Activated naive CD4-positive, alpha-beta T cell treated with anti-CD3 and anti-CD28 coated beads, Interleukin-2, amount 10 ng/mL, durations not matched to agents 7 days and 5 days (primary cell): ENCODE measurements at places on chromosomes 16 and 17.

GRCh38 chr16:1941162-1942046, 1.6 kb downstream of the MSRB1 start:
- H3K36me3 ChIP-seq = peaks cover 2% of the 10 kb centered on the region
- peaks cover 30% of the 10 kb centered on the region for H3K4me1 ChIP-seq
- H3K4me3 ChIP-seq = peak overlapping the region; percentile 82
- H3K27ac ChIP-seq = peak overlapping the region; percentile 69
- no peak for DNase-seq

- H3K27me3 ChIP-seq = peaks cover 25% of the 10 kb centered on the region
- peak overlapping the region; percentile 73 for H3K27ac ChIP-seq
- peak; percentile 31 for DNase-seq
- H3K4me1 ChIP-seq = peaks cover 20% of the 10 kb centered on the region
These were observed 74.7 kb downstream of the BMERB1 start for GRCh38 chr16:15509051-15509592.

DNA sequence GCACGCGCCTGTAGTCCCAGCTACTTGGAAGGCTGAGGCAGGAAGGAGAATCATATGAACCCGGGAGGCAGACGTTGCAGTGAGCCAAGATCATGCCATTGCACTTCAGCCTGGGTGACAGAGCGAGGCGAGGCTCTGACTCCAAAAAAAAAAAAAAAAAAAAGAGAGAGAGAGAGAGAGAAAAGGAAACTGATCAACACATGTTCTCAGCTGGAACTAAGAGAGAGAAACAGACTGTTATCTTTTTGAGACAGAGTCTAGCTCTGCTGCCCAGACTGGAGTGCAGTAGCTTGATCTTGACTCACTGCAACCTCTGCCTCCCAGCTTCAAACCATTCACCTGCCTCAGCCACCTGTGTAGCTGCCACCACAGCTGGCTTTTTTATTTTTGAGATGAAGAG, 60.4 kb downstream of the STH start:
- H3K4me1 ChIP-seq = peaks cover 6% of the 10 kb centered on the region
- no peak overlapping the region for H3K27ac ChIP-seq

GRCh38 chr17:10499950-10500349, 18.4 kb downstream of the MYH1 start:
- no peak for DNase-seq
- no peaks in the 10 kb centered on the region for H3K27me3 ChIP-seq
- H3K4me3 ChIP-seq = no peak overlapping the region

GRCh38 chr17:67258821-67259468, 13.9 kb upstream of the HELZ start:
- H3K27ac ChIP-seq = peak overlapping the region; percentile 72
- no peak overlapping the region for H3K4me3 ChIP-seq
- peaks cover 45% of the 10 kb centered on the region for H3K4me1 ChIP-seq
- peaks cover 1% of the 10 kb centered on the region for H3K36me3 ChIP-seq
- peak; percentile 32 for DNase-seq

GRCh38 chr17:14037453-14037852, 31.9 kb upstream of the COX10 start:
- H3K27ac ChIP-seq = peak overlapping the region; percentile 56
- H3K36me3 ChIP-seq = peaks cover 55% of the 10 kb centered on the region
- H3K4me3 ChIP-seq = no peak overlapping the region
- H3K27me3 ChIP-seq = no peaks in the 10 kb centered on the region
- peaks cover 37% of the 10 kb centered on the region for H3K4me1 ChIP-seq

DNA sequence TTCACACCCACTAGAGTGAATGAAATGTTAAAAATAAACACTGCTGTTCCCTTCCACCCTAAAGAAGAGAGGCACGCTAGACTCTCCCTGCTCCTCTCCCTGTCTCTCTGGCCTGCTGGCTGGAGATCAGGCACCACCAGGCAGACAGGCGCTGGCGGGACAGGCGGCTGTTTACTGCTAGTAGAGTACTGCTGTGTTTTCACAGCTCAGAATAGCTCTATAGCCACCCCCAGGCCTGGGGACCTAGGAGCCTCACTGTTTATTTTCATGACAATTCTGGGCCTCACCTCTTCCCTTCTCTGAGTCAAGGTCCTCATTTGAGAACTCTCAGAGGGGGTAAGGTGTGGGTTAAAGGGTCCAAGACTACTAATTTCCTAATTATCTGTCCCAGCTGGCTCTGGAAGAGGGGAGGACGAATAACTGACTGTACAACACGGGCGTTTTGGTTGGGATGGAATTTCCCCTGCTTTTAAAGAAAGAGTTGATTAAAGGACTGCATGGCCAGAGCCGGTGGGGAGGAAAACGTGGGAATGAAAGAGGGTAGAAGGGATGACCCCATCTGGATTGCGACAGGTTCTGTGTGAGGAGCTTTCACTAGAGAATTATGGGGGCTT, 9.0 kb upstream of the G6PC1 start:
- peaks cover 33% of the 10 kb centered on the region for H3K27me3 ChIP-seq
- no peaks in the 10 kb centered on the region for H3K36me3 ChIP-seq
- no peak overlapping the region for H3K4me3 ChIP-seq

GRCh38 chr16:84482951-84483881, 21.2 kb downstream of the MEAK7 start:
- H3K27me3 ChIP-seq = no peaks in the 10 kb centered on the region
- H3K27ac ChIP-seq = no peak overlapping the region
- no peaks in the 10 kb centered on the region for H3K4me1 ChIP-seq
- H3K4me3 ChIP-seq = no peak overlapping the region
- H3K36me3 ChIP-seq = peaks cover 49% of the 10 kb centered on the region
- no peak for DNase-seq

- H3K36me3 ChIP-seq = peaks cover 21% of the 10 kb centered on the region
- H3K27me3 ChIP-seq = no peaks in the 10 kb centered on the region
- DNase-seq = peak; percentile 74
- H3K4me3 ChIP-seq = peak overlapping the region; percentile 96
These were observed 1.1 kb downstream of the KATNB1 start for GRCh38 chr16:57736419-57737351.

GRCh38 chr17:70468661-70469060, 299.3 kb downstream of the KCNJ2 start:
- H3K27me3 ChIP-seq = no peaks in the 10 kb centered on the region
- H3K27ac ChIP-seq = no peak overlapping the region
- H3K4me1 ChIP-seq = no peaks in the 10 kb centered on the region
- no peak overlapping the region for H3K4me3 ChIP-seq
- no peak for DNase-seq
- H3K36me3 ChIP-seq = no peaks in the 10 kb centered on the region
